Neuronal stem cell (in vitro differentiated cells): ENCODE measurements at places on chromosomes 5 and 9.

DNA sequence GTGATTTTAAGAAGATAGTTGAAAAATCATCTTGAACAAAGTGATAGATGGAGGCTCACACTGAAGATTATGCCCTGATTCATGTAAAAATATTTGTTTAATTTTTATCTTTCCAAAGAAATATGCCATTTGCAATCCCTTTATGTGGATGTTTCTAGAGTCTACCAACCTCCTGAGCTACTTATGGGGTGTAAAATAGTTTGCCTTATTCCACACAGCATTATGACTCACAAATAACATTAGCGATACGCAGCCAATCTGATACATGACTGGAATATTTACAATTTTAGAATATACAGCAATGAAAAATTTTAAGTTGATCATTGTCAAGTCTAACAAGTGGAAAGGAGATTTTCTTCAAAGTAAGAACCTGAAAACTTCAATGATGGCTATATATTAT, 327.5 kb downstream of the EDIL3 start:
- DNase-seq, result no peak

GRCh38 chr9:6646293-6646636, 736 bp upstream of the GLDC start:
- no peak for DNase-seq

DNA sequence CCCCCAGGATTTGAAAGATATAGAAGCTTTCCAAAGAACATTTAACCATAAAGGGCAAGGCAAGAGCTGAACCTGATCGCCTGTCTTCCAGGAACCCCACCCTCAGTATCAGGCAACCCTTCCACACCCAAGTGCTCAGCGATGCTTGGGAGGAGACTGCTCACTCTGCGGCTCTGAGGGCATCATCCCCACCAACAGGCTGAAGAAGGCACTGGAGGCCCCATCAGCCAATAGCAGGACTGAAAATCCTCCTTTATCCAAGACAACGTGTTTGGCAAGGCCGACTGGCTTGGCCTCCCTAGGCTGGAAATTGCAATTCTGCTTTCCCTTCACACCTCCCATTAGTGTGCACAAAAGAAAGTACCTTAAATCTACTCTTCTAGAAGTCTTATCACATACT, 1.4 kb upstream of the PPP2CA start:
- DNase-seq, result no peak

DNA sequence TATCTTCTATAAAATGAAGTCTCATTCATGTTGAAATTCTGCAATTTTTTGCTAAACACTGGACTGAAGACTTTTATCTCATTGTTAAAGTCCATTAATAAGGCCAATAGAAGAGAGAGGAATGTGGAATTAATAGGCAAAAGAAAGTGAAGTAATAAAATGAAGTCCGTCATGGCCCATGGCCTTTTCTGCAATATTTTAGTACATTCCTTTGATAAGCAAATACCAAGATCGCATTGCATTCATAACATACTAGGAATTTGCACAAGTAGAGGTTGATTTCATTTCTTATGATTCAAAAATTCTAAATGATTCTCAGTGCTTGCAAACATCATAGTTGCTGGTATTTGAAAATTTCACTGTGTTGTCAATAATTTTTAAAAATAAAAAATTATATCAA, 664.0 kb downstream of the NR2F1-AS1 start:
- no peak for DNase-seq

DNA sequence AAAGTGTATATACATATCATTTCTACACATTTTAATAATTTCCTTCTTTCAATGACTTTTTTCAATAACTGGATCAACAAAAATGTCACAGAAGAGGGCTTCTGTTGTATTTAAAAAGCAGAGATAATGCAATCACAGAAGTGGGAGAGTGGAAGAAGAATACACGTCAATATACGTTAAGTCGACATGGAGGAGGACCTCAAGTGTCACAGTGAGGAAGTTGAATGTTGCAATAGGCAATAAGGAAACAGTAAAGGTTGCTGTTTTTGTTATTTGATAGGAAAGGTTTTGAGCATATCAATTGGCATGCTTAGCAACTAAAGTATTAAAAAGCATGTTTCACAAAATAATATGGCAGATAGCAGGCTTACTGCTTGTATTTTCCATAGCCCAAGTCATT, 184.0 kb upstream of the NR4A3 start:
- DNase-seq, result no peak
